ENCODE measurements at places on chromosomes 7 and 10.
A peak's percentile ranks its signal among the peaks of the same experiment; 100 is the strongest.

DNA sequence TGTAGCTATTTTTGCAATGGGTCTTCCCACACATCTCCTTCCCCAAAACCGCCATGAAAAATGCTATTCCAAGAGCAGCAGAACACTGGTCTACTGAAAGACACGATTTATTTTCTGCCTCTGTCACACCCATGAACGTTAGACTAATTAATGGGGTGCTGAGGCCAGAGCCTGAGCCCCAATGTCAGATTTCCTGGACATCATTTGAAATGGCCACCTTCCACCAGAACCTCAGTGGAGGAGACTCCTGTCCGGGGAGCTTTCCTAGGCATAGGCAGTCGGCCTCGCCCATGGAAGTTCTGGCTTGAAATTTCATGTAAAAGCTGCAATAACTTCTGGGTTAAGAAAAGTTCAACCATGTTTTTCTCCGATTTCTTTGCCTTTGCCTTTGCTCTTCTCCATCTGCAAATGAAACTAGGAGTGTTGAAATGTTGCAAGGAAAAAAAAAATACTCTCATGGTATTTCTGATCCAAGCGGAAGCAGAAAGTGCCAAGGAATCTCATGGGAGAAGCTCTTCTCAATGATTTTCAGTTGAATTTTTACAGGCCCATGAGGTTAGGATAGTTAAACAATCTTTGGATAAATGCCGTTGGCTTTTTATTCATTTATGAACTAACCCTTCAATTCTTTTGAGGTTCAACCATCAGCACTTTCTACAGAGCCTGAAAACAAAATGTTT is 570.8 kb upstream of the MGMT start:
- DNase-seq: no peak

GRCh38 chr10:71001470-71001869 is 113.1 kb upstream of the PCBD1 start:
- no peak for DNase-seq

DNA sequence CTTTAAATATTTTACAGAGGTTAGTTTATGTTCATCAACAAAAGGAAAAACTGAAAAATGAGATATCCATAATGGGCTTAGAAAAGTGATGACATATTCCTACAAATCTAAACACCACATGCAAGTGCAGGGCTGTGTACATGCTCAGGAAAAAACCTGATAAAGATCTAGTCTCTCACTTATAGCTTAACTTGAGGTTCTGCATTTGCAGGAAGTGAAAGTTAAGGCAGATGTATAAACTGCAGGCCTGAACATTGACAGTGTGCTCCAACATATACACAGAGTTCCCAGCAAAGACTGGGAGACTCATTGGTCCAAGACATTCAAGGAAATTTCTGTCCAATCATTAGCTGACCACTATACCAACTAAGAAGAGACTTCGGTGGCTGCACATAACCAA is 63.8 kb upstream of the RET start:
- DNase-seq: no peak

DNA sequence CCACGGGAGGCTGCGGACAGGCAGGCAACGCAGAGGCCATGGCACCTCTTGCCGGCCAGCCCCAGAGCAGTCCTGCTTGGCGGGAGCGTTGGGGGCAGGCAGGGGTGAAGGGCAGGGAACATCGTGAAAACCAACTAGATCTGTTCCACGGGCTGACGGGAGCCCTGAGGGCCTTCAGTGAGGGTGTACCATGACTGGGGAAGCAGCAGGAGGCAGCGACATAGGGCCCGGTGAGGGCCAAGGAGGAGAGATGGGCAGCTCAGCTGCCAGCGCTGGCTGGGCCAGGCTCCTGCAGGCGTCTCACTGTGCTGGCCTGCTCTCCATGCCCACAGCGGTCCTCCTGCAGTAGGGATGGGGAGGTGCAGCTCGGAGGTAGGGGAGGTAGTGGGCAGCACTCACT is 196.5 kb downstream of the ELFN1 start:
- no peak for DNase-seq

DNA sequence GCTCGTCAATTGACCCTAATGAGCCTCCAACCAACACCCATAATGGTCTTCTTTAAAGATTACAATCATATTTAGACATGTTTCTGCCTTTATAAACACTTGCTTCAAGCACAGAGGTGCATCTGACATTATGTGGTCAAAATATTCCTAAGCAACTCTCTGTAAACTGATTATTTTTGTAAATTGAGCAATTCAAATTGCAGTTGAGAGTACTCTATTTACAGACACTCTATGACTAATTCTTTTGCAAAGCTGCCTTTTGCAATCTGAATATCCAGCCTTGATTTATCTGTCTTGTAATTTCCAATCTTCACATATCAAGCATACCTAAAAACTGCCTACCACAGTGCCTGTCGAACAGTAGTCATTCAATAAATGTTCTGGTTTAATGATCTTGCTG is 112.0 kb downstream of the PDE1C start:
- DNase-seq: no peak

DNA sequence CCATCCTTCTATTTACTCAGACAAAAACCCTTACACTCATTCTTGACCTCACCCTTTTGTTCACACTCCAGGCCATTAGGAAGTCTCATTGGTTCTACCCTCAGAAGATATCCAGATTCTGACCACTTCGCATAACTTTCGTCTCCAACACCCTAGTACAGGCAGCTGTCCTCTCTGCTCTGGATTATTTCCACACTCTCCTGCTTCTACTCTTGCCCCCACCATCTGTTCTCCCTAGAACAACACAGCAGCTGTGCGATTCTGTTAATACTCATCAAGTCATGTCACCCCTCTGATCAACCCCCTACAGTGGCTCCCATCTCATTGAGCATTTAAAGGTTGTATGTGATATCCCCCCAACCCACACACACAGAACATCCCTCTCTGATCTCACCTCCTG is 15.5 kb upstream of the TRIL start:
- no peak for DNase-seq

- no peak for DNase-seq
Observed at GRCh38 chr10:104374591-104374990, 21.0 kb downstream of the CFAP58 start.

GRCh38 chr10:35336084-35336831 is at the start of gene CCNY:
Gene CCNY, plus strand, starts transcription at chr10:35336509. Its CDS starts 545 bp downstream, at chr10:35337054.
- DNase-seq: peak; percentile 82

DNA sequence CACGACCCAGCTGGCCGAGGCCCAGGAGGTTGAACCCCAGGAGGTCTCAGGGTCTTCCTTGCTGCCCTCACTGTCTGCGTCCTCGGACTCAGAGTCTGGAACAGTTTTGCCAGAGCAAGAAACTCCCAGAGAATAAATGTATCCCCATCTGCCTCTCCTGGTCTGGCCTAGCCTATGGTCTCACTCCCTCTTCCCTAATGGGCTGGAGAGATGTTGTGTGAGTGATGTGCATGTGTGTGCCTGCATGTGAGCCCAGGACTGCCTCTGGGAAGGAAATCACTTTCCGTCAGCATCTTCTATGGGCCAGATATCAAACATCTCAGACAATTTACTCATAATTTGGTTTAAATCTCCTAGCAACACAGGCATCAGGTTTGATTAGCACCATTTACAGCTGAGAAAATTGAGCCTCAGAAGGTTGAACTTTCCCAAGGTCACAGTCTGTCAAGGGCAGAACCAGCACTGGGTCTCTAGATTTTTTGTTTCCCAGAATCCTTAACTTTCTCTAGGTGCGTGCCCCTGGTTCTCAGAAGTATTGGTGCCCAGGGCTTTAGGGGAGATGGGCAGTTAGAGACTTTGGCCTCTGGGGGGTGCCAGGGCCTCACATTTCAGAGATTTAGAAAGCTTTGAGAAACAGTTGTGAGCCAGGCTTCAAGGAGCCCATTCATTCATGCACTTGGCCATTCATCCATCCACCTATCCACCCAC is 4.9 kb downstream of the TMEM270 start:
- DNase-seq: peak; percentile 13

DNA sequence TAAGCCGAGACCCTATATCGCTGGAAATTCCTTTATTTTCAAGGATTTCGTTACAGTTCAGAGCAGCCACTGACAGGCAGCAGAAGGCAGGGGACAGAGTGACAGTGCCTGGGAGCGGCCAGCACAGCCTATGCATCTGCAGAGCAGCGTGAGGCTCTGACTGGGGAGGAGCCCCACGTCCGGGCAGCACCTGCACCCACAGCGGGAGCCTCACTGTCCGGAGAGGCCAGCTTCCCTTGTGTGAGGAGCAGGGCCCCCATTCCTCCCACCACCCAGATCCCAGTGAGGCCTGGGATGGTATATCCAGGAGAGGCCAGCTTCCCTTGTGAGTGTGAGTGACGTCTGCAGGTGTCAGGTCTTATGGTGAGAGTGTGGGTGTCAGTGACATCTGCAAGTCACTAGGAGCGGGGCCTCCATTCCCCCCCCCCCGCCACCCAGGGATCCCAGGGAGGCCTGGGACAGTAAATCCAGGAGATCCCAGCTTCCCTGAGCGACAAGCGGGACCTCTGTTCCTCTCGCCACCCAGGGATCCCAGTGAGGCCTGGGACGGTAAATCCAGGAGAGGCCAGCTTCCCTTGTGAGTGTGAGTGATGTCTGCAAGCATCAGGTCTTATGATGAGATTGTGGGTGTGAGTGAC is 259.1 kb downstream of the PTPRN2 start:
- no peak for DNase-seq

- peak; percentile 1 for DNase-seq
Observed at GRCh38 chr10:44989597-44990301, 11.0 kb upstream of the ZNF22 start.

DNA sequence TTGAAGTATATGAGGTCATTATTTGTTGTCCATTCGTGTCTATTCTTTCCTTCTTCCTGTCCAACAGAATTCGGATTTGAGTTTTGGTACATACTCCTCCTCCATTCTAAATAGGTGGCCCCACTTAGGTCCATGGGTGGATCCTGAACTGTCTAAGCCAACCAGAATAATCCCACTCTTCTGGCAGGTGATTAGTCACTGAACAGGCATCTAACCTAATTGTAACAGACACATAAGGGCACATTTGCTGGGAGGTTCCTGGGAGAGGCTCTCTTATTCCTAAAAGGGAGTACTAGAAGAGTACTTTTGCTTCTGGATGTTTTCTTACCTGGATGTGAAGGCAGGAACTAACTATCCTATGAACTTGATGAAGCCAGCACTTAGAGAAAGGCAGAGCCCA is 16.8 kb downstream of the LRRC72 start:
- DNase-seq: no peak

DNA sequence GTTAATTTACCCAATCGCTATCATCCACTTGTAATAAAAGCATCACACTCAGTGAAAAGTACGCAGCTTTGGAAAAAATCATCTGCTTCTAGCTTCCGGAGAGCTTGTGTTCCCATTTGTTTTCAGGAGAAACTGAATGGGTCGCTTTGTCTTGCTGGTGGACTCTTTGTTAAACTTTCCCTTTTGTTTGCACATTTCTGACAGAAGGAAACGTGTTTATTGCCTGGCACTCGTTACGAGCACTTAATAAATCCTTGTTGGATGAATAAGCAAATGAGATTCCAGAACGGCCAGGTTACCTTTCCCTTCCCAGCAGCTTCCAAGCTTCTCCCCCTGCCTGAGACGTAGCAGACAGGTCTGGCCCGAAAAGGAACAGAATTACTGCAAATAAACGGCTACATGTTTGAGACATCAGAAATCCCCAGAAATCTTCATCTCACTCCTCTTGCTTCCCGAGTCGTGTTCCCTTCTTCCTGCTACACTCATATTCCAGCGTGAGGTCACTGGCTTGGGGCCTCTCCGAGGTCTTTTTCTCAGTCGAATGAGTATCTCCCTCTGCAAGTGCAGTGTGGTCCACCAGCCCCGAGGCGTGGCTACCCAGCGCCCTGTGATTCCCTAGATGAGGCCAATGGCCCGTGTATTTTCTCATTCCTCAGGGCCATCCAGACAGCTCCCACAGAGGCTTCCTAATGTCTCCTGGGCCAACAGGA is 167.2 kb downstream of the FRMD4A start:
- DNase-seq: no peak

- DNase-seq: no peak
Observed at GRCh38 chr7:5693529-5693928, 87.9 kb downstream of the RNF216 start.

DNA sequence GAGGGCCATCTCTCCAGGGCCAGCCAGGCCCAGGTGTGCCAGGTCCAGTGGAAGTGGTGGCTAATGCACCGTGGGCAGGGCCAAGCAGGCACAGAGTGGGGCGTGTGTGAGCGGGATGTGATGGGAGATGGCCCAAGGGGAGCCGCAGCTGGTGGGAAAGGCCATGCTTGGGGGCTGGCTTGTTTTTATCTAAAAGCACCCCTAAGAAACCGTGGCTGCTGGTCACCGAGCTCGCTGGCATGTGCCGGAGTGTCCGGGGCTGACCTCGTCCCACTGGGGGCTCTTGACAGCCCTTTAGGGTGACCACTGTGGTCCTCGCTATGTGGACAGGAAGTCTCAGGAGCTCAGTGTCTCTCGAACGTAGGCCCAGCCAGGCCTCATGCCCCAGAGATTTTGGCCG is 582.4 kb upstream of the FOXK1 start:
- DNase-seq: no peak

DNA sequence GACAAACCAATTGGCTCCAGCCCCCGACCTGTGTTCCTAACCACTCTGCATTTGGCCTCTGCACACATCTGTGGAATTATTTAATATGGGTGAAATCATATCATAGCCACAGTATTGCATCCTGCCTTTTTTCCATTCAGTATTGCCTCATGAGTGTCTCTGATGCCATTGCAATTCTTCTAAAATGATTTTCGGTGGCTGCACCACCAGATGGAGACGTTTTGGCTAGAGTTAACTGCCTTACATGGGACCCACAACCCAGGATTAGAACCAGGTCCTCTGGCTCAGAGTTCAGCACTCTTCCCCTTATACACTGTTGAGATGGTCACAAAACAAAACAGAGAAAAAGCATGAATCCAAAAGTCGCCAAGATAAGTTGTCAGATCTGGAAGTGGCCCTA is 180.8 kb downstream of the EMX2 start:
- DNase-seq: no peak

GRCh38 chr7:135736586-135737305 is 8.8 kb upstream of the SLC13A4 start:
- DNase-seq: no peak

GRCh38 chr7:67913604-67914003 is 917.0 kb downstream of the TYW1 start:
- no peak for DNase-seq

DNA sequence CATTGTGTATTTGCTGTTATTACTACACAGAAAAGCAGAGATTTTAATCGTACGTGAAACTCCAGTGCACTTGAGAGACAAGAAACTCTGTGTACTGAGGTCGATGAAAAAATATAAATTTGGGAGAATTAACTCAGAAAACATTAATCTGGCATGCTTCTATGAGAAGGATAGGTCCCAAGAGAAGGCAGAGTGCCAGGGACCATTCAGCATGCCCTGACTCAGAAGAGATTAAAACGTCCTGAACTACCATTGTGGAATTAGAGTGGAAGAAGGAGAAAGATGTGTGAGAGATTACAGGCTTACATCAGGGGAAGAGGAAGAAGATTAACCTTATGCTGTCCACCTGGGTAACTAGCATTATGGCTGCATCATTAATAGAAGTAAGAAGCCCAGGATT is 72.4 kb downstream of the REEP3 start:
- DNase-seq: no peak

GRCh38 chr10:65701168-65701776 is 1224.6 kb upstream of the LRRTM3 start:
- DNase-seq: no peak
